Activated CD8-positive, alpha-beta T cell treated with anti-CD3 and anti-CD28 coated beads for 36 hours (primary cell): ENCODE measurements at places on chromosomes 7 and 10. TPM values are rescaled to one million over a fixed set of nuclear protein-coding genes. Genes with fewer than 3 reads are reported as not detected.

DNA sequence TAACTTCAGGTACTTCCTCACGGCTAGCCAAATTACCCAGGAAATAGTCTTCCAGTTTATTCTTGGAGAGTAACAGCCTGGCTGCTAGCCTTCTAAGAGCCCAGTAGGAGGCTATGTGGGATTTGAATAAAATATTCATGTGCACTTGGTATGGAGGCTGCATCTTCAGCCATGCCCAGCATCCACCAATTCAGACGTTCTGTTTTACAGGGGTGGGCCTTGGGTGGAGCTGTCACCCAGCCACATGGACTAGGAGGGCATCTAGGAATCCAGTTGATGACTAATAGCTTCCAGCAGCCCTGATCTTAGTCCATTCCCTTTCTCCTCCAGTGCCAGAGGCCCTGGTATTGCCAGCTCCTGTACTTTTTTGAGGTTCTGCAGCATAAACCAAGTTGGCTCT, 66.3 kb upstream of the ZRANB1 start:
- DNase-seq: no peak

- no peak for DNase-seq
Observed at GRCh38 chr10:118151461-118151860, 104.7 kb upstream of the RAB11FIP2 start.

DNA sequence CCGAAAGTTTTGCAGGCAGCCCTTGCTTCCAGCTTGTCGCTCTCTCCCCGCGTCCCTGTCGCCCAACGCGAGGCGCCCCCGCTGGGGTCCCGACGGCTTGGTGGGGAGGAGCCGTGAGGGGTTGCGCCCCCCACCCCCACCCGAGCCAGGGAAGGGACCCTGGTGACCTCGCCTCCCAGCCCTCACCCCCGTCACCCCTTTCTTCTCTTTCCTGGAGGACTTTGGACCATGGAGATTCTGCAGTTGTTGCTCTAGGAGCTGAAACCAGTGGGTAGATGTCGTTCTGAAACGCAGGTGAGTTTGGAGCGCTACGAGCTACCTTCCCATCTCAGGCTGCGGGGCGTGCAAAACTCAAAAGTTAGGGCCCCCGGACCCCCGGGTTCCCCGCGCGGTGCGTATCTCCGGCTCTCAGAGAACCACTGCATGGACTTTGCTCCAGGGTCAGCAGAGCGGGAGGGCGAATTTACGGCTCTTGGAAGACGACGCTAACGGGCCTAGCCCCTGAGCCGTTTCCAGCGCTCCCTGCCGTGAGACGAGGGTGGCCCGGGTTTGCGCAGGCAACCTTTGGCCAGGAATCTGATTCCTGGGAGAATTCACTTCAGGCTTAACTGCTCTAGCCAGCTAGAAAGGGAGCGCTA, 684 bp upstream of the ATXN7L1 start:
- peak; percentile 16 for DNase-seq

DNA sequence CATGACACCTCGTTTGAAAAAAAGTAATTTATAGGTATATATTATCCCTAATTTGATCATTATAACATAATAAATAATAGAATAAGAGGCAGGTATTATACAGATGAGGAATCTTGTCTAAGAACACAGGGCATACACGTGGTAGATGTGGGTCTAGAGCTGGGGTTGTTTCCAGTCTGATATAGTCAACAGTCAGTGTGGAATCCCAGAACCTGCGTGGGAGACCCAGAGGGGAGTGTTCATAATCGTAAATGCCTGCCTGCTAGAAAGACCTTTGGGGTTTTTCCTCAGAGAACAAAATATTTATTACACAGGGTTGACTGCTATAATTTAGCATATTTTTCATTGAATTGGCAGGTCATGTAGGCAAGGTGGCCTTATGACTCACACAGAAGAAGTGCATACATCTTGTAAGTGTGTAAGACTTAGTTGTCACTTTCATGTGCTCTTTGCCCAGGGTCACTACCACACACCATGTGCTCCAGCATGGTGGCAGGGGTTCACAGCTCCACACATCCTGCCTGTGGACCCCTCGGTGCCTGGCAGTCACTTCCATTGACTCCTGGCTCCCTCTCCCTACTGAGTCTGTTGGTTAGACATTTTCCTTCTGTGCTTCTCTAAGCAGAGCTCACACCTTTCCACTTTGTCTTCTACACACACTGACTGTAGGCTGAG, 94.9 kb upstream of the IKZF1 start:
- DNase-seq: peak; percentile 75

Gene EPHB4
- 5.8 TPM for total RNA-seq
